CD8-positive, alpha-beta T cell (primary cell): ENCODE measurements at places on chromosomes 12 and 14.

GRCh38 chr14:93028724-93029076 lies 87.0 kb downstream of the ITPK1 start:
- DNase-seq: no peak

DNA sequence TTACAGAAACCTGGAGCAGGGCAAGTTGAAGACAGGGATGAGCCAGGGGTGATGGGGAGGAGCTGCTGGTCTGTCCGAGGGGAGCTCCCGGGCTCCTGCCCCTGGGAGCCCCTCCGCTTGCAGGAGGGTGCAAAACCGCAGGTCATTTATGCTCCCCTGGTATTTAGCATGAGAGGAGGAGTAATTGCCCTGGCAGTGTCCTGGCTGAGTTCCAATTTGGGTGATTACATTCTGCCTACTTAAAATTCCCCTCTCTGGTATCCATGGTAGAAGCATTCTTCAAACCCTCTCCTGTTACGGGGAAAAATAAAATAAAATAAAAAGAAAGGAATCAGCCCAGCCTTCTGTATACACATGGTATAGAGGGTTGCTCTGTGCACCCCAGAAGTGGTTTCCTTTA lies 61.7 kb upstream of the VRK1 start:
- DNase-seq: no peak

DNA sequence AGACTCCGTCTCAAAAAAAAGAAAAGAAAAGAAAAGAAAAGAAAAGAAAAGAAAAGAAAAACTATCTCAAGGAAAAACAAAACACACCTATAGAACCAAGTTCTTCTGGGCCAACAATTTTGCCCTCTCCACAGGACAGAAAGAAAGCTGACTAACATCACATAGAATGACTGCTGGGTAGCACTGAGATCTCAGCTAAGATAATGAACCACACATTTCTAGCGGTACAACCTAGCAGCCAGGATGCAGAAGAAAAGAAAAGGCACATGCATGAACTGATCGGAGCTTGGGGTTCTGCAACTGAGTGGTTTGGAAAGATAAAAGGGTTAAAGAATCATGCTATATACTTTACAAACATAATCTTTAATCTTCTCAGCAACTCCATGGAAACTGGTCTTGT lies 19.5 kb downstream of the TMED10 start:
- DNase-seq: no peak

DNA sequence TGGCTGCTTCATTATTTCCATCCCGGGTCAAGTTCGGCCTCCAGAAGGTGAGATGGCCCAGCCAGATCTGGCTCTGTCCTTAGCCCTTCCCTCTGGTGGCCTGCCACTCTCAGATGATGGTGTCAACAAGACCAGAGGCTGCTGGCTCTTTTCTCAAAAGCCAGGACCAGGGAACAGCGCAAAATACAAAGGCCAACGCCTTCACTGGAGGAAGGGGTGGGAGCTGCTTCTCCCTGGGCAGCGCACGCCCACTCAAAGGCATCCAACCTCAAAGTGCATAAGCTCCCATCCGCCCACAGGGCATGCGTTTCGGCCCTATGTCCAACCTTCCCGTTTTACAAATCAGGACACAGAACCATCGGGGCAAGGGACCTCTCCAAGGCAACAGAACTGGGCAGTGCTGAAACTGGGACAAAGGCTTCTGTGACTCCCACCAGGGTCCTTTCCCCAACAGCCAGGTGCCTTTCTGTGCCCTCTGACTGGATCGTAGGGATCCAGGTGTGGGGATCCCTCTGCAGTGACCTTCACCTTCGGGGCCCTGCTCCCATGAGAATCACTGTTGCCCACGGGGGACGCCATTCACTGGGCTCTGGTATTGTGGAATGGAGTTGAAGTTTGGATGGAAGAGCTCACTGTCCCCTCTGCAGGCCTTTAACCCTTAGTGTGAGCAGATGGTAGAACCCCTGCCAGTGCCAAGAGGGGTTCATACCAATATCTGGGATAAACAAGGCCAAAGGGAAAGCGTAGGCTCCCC lies 76.8 kb downstream of the NINJ2 start:
- DNase-seq: no peak

GRCh38 chr12:92539110-92539749 lies 163.6 kb upstream of the PLEKHG7 start:
- no peak for DNase-seq

DNA sequence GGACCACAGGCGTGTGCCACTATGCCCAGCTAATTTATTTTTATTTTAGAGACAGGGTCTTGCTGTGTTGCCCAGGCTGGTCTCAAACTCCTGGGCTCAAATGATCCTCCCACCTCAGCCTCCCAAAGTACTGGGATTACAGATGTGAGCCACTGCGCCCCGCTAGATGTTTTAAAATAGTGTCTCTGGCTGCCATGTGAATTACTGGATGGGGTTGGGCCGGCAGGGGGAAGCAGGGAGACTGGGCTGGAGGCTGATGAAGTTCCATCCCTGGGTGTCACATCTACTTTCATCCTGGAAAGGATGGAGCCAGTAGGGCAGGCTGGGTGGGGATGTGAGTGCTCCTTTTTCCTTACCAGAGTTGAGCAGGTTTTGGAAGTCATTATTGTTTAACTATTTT lies 46.1 kb downstream of the DNAH10 start:
- DNase-seq: no peak

- no peak for DNase-seq
These were observed 98.6 kb upstream of the FAR2 start for GRCh38 chr12:29050503-29050902.

GRCh38 chr14:75865531-75865930 lies 116.3 kb downstream of the TGFB3 start:
- DNase-seq: no peak

- DNase-seq: no peak
These were observed 323.3 kb upstream of the TMEM132C start for GRCh38 chr12:127943481-127944210.

GRCh38 chr12:70330158-70330557 lies 35.9 kb upstream of the KCNMB4 start:
- no peak for DNase-seq

DNA sequence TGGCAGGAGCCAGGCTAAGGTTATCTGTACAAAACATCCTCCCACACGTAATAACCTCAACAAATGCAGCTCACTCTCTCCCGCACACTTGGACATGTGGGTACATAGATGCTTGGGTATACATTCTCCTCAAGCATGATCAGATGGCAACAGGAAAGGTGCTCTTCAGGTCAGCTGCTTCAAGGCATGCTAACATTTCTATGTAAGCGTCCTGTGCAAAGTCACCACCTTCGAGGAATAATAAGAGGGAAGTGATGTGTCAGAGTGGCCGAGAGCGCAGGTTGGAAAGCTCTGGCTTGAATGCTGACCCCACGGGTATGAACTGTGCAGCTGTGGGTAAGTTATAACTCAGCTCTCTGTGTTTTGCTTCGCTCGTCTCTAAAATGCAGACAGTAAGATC lies 24.2 kb upstream of the SLC6A12 start:
- no peak for DNase-seq

DNA sequence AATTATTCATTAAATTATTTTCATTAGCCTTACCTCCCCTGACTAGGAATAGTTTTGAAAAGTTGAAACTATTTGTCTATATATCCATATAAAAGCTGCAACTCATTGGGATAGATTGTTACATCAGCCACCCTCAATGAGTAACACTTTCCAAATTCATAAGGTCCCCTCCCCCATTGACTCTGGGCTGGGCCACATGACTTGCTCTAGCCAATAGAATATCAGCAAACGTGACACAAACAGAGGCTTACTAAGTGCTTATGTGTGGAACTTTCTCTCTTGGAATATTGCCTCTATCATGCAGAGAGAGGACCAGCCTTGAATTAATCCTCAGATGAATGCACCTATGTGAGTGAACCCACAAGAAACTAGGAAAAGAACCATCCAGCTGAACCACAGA lies 213.7 kb downstream of the CCDC59 start:
- no peak for DNase-seq

GRCh38 chr12:84696281-84696680 lies 216.3 kb downstream of the SLC6A15 start:
- DNase-seq: no peak

- DNase-seq: no peak
These were observed 3.1 kb upstream of the MFAP5 start for GRCh38 chr12:8665759-8666158.

DNA sequence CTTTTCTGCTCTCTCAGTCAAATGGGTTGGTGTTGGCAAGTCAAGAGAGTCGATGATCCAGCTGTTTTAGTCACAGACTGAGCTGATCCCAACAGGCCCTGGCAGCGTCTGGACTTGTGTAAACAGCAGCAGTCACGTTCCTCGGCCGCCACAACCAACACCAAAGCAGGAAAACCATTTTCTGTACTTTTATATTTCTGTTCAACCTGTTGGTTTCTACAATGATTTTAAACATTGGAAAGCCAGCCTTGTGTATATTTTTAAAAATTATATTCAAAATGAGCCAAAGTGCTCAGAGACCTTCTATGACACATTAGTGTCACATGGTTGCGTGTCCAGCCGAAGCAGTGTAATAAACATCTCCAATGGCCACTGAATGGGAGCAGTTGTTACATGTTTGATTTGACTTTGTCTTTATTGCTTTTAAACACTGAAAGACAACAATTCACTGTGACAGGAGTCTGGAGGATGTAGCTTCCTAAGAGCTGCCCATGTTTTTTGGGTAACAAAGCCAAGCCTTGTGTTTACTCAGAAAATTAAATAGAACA lies 5.9 kb upstream of the SIVA1 start:
- DNase-seq: no peak

DNA sequence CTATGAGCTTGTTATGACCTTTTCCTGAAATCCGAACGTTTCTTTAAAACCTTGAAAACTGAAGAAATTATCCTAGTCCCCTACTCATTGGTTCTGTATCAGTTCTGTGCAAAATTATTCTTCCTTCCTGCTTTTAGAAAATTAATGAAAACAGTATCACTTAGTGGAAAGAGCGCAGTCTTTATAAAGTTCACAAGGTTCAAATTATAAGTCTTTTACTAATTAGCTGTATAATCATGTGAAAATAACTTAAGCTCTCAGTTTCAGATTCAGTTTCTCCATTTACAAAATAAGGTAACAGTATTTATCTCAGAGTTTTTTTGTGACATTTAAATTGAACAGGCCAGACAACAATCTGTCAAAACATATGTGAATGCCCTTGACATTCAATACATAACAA lies 306.1 kb downstream of the ADAMTS20 start:
- DNase-seq: no peak

DNA sequence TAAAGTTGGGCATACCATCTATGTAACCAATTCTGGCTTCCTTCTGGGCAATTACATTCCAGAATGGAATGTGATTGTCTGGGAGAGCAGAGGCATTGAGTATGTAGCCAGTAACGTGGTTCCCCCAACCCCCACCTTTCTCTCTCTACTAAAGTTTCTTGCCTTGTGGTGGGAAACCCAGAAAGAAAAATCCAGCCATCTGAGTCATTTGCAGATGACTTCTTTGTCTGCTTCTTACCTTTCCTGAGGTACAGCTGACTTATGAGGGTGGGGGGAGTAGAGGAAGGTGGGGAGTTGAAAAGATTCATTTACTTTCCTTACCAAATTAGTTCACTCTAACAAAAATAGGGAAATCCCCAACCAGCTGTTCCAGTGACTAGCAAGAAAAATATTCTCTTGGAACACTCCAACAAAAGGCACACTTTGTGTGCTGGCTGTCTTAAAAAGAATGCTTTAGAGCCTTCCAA lies 112.1 kb upstream of the FRMD6 start:
- DNase-seq: no peak

DNA sequence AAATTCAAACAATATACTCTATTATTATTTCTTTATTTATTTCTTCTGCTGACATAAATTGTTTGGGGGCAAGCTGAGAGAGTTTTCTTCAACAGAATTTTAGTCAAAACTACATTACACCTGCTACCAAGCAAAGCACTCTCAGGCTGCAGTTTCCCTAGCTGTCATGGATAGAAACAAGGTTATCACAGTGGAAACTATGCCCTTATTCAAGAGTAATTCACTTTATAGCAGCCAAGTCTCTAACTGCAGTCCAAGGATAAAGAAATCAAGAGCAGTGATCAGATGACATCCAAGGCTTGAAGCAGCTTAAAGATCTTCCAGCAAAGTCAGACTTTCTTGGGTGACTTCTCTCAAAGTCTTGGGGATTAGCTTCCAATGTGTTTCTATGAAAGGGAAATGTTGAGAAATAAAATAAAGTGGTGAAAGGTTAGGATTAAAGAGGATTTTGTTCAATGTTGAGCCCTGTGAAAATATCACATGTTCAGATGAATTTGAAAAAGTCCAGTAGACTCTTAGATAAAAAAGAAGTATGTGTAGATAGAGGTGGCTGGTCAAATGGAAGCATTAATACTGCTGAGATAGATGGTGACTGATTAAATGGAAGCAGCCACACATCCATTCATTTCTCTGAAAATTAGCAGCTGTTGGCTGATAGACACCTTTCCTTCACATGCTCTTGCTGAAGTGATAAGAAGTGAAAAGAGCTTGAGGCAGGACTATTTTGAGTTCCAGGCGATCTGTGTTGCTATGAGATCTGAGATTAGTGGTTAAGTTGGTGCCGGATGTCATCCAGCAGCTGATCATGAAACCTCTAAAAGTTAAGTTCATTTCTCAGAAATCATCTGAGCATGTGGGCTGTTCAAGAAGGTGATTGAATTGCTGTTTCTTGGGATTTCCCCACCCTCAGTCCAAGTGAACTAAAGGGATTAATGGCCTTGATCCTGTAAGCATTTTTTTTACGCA lies 257.8 kb upstream of the BTG1 start:
- DNase-seq: peak; percentile 37

DNA sequence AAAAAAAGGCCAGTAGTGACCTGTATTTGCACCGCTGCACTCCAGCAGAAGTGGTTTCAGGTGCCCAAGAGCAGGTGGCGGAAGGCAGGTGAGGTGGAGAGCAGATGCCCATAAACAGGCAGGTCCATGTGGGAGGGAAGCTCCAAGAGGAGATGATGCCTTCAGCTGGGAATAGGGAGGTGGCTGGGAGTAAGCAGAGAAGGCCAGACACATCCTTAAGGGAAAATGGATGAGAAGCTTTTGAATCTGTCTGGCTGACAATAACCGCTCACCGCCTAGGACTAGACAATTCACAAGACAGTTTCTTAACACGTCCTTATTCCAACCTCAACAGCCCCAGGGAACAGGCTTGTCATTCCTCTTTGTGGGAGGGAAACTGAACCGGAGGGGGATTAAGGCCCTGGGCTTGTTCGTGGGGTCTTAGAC lies 43.9 kb upstream of the PLEKHG6 start:
- no peak for DNase-seq

- DNase-seq: no peak
These were observed 62.7 kb downstream of the TTC6 start for GRCh38 chr14:37658156-37658555.

- DNase-seq: no peak
These were observed 204.4 kb upstream of the NPAS3 start for GRCh38 chr14:32734261-32734660.

DNA sequence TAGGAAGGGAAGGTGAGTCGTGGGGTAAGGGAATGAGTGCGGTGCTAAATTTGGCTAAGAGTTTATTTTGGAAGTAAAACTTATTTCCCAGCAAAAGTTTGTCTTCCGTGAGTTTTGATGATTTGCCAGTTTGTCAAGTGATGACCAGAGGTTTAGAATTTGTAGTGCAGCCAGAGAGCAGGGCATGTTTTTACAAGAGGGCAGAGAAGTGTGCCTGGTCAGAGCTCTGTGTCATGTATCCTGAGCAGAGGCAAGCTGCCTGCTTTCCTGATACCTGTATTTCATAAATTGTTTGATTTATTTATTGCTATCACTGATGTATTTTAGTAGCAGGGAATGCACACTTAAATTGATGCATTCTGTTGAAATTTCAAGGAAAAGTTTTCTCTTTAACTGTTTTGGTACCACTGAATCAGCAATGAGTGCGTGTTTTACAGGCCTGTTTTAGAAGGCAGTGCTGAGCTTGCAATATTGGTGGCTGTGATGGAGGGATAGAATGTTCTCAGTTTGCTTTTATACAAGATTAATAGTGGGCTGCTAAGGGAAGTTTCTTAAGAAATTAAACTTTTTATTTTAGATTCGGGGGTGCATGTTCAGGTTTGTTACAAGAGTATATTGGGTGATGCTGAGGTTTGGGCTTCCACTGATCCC lies 19.7 kb upstream of the RD3L start:
- no peak for DNase-seq
